ENCODE measurements at places on chromosomes 5 and 9. TPM values are rescaled to one million over a fixed set of nuclear protein-coding genes. Genes with fewer than 3 reads are reported as not detected.

DNA sequence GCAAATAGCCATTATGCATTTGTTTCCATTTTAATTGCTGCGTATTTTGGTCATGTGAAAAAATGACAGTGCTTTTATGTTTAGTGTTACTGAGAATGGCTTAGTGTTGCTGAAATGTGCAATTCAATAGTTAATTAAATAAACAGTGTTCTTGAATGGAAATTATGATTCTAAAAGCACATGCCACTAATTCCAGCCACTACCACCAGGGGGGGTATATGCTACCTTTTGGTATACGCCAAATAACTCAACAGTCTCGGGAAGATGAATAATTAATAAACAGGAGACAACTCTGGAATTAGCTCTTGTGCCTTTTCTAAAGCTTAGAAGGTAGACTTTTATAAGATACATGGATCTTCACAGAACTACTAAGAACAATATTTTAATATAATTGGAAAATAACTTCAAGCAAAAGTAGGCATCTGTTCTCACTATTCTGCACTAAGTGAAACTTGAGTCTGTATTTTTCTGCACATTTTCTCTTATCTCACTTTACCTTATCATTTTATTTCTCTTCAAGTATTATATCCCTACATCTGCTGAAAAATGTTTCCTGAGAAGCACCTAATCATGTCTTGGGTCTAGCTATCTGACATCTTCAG, 83.5 kb upstream of the MINAR2 start:
- DNase-seq: no peak
- H3K4me3 ChIP-seq: no peak overlapping the region
- H3K36me3 ChIP-seq: no peaks in the 10 kb centered on the region

DNA sequence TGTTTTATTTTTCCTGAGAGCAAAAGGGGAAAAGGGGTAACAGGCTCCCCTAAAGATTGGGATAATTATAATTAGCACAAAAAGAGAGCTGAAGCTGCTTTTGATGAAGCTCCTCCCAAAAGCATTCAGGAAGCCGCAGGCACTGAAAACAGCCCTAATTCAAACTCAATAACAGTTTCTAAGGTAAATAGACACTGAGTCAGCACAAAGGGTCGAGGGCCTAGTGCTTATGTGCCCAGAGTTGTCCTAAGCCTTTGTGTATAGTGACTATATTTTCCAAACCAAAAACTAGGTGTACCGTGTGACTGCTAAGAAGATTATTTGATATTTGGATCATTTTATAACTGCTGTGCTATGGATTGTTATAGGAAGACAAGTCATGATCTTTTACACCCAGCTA, 67.7 kb downstream of the HMHB1 start:
- no peaks in the 10 kb centered on the region for H3K27me3 ChIP-seq
- no peaks in the 10 kb centered on the region for H3K4me1 ChIP-seq
- no peak overlapping the region for H3K4me3 ChIP-seq

Gene SPINK13
- total RNA-seq: not detected

DNA sequence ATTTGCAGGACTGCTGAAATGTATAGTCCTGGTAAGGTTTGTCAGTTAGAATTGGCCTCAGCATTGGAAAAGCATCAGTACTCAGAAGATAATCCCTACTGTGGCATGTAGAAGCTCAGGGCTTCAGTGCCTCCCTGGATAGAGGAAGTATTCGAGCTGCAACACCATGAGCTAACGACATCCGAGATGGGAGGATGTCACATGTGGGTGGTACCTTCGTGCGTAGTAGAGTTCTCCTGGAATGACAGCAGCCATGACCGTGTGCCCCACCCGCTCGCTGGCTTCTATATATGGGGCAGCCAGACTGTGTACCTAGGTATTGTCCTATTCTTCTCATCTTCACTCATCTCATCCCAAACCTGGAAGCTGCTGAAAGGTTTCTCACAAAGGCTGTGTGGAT, 345.8 kb upstream of the KLF9 start:
- H3K4me1 ChIP-seq: no peaks in the 10 kb centered on the region
- H3K27me3 ChIP-seq: no peaks in the 10 kb centered on the region
- no peak overlapping the region for H3K27ac ChIP-seq
- H3K4me3 ChIP-seq: no peak overlapping the region
- DNase-seq: no peak
